ENCODE measurements at places on chromosomes 1 and 21.

DNA sequence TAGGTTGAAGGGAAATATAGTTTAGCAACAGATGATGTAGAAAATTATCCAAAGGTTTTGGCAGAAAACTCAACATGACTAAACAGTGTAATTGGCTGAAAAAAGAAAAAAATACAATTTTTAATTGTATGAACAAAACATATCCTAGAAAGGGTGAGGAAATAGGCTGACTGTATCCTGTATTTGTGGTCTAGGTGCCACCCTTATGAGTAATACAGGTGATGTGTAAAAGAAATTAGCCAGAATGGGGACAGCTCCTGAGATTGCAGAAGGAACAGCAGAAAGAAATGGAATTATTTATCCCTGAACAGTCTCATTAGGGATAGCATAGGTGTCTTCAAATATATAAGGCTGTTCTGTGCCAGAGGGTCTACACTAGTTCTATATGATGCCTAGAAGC lies 24.6 kb downstream of the DNASE2B start:
- DNase-seq, result no peak

DNA sequence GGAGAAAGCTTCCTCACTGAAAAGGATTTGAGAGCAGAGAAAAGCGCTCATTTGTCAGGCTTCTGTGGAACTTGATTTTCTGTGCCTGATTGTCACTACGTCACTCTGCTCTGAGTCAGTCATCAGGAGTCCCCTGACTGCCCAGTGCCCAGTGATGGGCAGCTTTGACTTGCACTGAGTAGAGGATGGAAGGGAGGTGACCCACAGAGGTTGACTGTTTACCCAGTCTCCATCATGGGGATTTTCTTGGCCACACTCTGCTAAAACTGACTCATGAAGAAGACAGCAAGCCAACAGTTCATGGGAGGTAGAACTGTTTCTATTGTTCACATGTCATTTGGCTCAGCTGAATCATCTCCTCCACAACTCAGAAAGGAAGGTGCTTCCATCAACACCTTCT lies 82.1 kb upstream of the DUSP10 start:
- DNase-seq, result no peak

DNA sequence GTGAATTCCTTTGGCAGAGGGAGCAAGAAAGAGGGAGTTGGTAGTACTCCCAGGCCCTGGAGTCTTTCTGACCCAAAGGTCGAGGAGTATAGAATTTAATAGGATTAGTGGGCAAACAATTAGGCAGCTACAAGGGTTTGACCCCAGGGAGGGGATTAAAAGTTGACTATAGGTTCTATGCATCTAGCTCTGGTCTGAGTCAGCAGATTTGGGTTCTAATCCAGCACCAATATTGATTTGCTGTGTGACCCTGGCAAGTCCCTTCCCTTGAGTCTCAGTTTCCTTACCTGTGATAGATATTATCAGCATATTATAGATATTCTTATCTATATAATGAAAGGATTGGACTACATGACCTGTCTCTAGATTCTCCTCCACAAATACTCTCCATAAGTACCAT lies 35.1 kb upstream of the EFCAB14 start:
- DNase-seq, result no peak

- DNase-seq, result no peak
Observed at GRCh38 chr1:228321895-228322294, 84.7 kb downstream of the TRIM11 start.

- no peak for DNase-seq
Observed at GRCh38 chr1:30812076-30812475, 54.5 kb upstream of the LAPTM5 start.

DNA sequence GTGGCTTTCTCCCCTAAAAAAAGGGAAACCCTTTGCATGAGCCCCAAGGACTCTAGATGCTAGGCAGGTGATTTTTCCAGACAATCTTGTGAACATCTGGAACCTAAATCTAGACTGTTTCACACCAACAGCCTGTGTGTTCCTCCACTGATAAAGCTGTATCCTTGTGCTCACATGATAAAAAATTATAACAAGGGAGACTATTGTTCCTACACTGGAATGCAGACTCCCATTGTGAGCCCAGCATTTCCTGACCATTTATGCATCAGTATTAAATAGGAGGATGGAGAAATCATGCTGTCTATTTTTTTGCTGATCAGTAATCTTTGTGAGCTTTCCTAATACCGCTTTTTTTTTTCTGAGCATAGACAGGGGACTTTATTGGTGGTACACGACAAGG lies 52.5 kb downstream of the ZNF697 start:
- DNase-seq, result no peak

GRCh38 chr1:64248065-64248464 lies 44.6 kb downstream of the UBE2U start:
- no peak for DNase-seq

GRCh38 chr1:186482661-186483255 lies 21.8 kb upstream of the PDC start:
- DNase-seq, result peak; percentile 87

DNA sequence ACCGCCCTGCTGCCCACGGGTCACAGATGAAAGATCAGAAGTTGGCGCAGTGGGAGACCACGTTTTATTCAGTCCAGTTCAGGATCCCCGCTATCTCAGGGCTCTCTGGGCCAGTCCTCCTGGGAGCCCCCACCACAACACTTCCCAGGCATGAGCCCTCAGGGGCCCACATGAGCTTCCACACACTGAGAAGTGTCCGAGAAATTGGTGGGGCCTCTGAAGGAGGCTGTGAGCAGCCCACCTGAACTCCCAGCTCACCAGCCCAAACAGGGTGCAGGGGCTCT lies 12.1 kb downstream of the TRIM46 start:
- DNase-seq, result no peak

- peak; percentile 75 for DNase-seq
Observed at GRCh38 chr1:26602378-26602959, 72.9 kb downstream of the RPS6KA1 start.

DNA sequence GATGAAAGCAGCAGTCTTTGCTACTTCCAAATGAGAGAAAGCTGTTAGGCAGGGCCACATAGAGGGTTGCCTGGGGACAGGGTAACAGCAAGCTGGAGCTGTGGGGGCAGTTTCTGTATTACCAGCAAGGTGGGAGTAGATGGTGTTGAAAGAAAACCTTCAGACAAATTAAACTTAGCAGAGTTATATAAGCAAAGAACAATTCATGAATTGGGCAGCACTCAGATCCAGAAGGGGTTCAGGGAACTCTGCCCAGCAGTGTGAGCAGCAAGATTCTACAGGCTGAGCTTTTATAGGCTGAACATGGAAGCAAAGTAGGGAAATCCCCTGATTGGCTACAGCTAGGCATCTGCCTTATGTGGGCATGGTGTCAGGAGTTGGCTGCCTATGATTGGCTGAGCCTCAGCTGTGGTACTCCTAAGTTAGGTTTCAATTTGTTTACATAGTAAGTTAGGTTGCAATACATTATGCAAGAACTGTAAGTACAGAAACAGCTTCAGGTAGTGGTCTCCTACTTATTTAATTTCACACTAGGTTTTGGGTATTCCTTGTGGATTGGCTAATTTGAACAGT lies 64.1 kb upstream of the TMPRSS2 start:
- no peak for DNase-seq

- DNase-seq, result no peak
Observed at GRCh38 chr1:204990059-204990664, 52.9 kb upstream of the CNTN2 start.

DNA sequence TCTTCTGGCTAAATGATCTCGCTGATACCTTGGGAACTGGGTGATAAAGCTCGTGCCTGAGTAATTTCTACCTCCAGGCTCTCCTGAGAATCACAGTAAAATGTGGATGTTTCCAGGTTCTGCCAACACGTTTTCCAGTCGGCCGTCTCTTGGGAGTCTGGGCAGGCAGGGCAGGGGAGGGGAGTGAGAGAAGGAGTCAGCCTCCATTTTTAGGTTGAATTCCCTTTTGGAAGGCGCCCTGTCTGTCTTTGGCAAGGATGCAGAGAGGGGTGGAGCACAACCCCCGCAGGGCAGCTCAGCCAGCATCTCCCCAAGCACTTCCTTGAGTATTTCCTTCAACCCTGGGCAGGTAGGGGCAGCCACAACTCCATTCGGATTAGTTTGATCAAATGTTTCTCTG lies 15.5 kb upstream of the ACTRT2 start:
- no peak for DNase-seq

GRCh38 chr1:159879977-159880376 lies 17.5 kb upstream of the VSIG8 start:
- DNase-seq, result no peak

DNA sequence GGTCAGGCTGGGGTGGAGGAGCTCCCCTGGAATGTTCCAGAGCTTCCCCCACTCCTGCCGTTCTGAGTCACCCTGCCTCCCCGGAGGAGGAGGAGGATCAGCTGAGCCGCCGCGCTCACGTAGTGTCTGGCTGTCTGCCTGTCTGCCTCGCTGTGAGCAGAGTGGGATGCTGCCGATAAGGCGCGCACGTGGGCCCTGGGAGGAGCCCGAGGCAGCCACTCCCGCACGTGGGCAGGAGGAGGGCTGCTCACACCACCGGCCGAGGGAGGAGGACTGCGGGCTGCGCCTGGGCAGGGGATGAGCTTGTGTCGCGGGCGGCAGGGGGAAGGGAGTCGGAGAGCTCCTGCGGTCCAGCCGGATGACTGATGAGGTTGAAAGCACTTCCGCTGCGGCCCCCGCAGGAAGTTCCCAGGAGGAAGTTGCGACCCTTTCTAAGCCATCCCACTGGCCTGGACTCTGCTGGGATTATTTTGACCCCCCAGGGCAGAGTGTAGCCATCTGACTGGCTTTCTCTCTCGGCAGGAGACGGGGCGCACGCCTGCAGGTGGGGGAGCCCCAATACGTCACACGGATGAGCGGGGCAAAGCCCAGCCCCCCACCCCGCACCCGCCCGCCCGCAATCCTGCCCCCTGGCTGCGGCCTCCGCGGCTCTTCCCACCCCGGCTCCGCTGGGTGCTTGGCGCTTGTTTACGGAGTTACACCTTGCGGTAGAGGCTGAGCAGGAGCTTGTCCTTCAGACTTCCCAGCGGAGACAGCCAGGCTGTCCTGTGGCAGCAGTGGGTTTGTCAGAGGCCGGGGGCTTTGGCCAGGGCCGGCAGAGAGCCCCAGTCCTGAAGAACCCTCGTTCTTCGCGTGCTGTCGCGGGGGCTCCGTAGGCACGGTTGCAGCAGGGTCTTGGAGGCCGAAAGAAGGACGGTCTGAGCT lies 9.8 kb downstream of the PDXK start:
- DNase-seq, result peak; percentile 91

DNA sequence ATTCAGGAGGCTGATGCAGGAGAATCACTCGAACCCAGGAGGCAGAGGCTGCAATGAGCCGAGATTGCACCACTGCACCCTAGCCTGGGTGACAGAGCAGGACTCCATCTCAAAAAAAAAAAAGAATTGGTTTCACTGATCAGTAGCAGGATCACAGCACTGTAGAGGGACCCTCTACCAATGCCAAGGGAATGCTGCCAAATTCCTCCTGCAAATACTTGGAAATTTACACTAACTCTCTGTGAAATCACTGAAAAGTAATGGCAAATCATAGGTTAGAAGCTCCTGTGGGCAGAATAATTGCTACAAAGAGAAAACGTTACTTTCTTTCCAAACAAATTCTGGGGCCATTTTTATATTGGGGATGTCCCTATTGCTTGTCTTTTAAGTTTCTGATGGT lies 6.7 kb upstream of the GPR25 start:
- peak; percentile 46 for DNase-seq

DNA sequence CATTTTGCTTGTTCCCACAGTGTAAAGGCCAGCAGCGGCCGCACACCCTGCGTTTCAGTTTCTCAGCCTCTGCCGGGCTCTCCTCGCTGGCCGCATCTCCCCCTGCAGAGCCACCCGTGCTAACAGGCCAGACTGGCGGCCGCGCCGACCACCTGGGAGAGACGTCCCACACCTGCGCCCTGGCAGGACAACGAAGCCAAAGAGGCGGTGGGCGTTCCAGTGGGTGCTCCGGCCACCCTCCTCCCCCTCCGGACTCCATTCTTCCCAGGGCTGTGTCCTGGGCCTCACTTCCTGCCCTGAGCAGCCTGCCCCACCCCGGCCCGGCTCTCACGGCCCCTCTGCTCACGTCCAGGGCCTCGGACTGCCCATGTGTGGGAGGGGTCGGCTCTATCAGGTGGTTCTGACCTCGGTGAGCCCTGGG lies 31.9 kb upstream of the SLC19A1 start:
- no peak for DNase-seq

DNA sequence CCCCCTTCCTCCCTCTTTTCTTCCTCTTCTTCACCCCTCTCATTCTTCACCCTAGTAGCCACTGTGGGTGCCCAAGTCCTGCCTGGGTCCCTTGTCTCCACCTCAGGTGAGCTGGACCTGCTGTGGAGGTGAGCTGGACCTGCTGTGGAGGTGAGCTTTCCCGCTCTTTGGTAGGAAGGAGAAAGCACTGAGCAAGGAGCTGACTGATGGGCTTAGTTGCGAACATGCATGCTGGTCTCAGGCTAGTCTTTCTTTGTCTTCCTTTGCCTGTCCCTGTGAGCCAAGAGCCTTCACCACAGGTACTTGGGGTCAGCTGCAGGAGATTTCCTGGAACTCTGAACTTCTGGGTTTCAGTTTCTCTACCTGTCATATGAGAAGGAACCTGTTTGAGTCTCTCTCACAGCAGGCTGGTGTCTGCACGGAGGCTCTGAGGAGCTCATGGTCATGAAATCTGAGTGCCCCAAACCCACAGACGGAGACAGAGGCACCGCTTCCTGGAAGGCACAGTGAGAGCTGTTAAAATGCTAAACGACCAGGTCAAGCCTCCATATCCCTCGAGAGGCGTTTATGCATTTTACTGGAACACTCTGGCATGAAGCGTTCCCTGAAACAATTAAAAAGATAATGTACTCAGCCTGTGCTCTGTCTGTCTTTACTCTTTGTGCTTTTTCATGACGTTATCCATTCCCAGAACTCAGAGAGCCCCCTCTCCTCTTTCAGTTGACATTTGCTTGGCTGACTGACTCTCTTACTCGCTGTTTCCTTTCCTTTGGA lies 69.5 kb downstream of the RHOU start:
- DNase-seq, result no peak

DNA sequence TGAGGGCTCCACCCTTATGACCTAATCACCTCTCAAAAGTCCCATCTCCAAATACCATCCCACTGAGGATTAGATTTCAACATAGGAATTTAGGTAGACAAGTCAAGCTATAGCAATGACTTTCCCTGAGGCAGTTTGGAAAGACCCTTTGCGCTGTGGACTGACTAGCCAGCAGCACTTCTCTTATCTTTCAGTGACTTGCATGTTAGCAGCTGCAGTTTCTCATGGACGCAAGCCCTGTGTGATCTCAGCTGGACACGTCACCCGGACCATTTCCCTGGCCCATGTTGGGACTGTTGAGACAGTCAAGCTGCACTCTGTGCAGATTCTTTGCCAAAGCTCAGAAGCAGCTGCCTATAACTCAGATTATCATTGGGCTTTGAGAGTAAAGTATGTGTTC lies 408.1 kb upstream of the USP24 start:
- no peak for DNase-seq

DNA sequence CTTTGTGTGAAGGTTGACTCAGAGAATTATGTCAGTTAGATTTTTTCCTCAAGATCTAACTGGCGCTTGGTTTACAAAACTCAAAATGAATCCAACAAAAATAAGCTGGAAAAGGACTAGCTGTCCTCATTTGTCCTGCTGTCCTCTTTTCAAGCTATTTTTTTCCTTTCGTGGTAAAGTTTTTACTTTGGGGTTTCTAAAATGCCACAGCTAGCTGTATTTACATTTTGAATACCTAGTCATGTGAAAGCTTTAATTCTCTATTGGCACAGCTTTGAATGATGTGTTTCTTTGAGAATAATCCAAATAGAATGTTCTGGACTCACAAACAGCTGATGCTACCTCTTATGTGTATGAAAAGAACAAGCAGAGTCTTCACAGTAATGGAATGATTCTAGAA lies 673.6 kb upstream of the NR5A2 start:
- peak; percentile 14 for DNase-seq
